Glutamatergic neuron (in vitro differentiated cells): ENCODE measurements at places on chromosomes 7 and 10. TPM values are rescaled to one million over a fixed set of nuclear protein-coding genes. Genes with fewer than 3 reads are reported as not detected.
A peak's percentile ranks its signal among the peaks of the same experiment; 100 is the strongest.

GRCh38 chr7:101294039-101294831, 27.4 kb downstream of the IFT22 start:
- no peak for DNase-seq

GRCh38 chr10:86439544-86439943, 72.9 kb upstream of the GRID1 start:
- no peak for DNase-seq

Gene FAM25C
- total RNA-seq, result not detected

Gene STOX1
- total RNA-seq, result 0.47 TPM

Gene FEZF1
- total RNA-seq, result 12.7 TPM

Gene RHOBTB1
- 14.4 TPM for total RNA-seq

Gene SPDYE2
- total RNA-seq, result not detected

DNA sequence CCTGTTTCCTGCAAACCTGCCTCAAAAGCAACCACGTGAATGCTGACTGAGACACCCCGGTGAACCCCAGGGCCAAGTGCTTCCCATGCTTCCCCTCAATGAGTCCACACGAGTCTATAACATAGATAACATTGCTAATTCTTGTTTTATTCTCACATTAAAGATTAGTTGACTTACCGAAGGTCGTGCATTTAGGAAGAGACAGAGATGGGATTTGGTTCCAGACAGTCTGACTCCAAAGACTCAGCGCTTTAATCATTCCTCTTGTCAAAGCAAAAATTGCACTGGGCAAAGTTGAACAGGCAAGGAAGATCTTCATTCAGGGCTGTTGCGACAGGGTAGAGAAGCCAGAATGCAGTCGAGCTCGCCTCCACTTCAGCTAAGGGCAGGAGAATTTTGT, 435.6 kb upstream of the C7orf33 start:
- no peak for DNase-seq

GRCh38 chr7:101134399-101134980, 7.6 kb downstream of the SERPINE1 start:
- no peak for DNase-seq

Gene CUBN
- total RNA-seq, result 0.32 TPM

Gene IRF5
- not detected for total RNA-seq

Gene CCDC3
- 13.8 TPM for total RNA-seq

Gene KIF11
- 7.2 TPM for total RNA-seq

Gene GTPBP10
- total RNA-seq, result 18.7 TPM

GRCh38 chr10:42992957-42993390, 83.9 kb upstream of the RET start:
- DNase-seq, result no peak

GRCh38 chr10:77692782-77693181, 55.2 kb upstream of the KCNMA1 start:
- DNase-seq, result no peak

GRCh38 chr7:14837216-14837615, 65.3 kb downstream of the DGKB start:
- no peak for DNase-seq

DNA sequence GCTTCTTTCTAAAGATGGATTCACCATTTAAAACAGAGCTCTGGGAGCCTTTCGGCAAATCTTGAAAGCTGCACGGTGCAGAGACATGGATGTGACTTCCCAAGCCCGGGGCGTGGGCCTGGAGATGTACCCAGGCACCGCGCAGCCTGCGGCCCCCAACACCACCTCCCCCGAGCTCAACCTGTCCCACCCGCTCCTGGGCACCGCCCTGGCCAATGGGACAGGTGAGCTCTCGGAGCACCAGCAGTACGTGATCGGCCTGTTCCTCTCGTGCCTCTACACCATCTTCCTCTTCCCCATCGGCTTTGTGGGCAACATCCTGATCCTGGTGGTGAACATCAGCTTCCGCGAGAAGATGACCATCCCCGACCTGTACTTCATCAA, 3.7 kb downstream of the GPER1 start:
- no peak for DNase-seq

Gene CRTAC1
- total RNA-seq, result 2.5 TPM

GRCh38 chr10:43202224-43202656, 64.0 kb downstream of the CSGALNACT2 start:
- DNase-seq, result peak; percentile 69

DNA sequence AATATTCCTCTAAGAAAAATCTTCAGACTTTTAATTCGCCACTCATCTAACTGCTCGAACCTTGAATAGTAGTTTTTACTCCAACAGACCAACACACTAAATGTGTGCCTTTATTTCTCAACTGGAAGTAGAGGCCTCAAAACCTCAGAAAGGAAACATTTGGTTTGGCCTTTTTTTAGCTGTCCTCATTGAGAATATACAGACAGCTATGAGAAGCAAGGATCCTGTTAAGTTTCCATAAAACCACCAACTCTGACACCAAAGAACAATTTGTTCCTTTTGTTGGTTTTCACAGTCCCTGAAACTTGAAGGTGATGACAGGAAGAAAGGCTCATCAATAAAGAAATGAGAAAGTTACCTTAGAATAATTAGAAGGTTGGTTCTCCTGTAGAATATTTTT, 199.2 kb upstream of the MEOX2 start:
- no peak for DNase-seq

Gene RSPH10B2
- total RNA-seq, result 1.0 TPM

- DNase-seq, result no peak
Measured at GRCh38 chr7:36955456-36956129, 231.3 kb upstream of the AOAH start.

Gene SYT15
- 2.5 TPM for total RNA-seq

Gene CDC14C
- total RNA-seq, result not detected

Gene RASA4B
- 40.1 TPM for total RNA-seq

GRCh38 chr7:139490130-139490529, 6.7 kb upstream of the KLRG2 start:
- no peak for DNase-seq

- no peak for DNase-seq
Measured at GRCh38 chr10:78609976-78610375, 458.8 kb upstream of the ZMIZ1 start.

DNA sequence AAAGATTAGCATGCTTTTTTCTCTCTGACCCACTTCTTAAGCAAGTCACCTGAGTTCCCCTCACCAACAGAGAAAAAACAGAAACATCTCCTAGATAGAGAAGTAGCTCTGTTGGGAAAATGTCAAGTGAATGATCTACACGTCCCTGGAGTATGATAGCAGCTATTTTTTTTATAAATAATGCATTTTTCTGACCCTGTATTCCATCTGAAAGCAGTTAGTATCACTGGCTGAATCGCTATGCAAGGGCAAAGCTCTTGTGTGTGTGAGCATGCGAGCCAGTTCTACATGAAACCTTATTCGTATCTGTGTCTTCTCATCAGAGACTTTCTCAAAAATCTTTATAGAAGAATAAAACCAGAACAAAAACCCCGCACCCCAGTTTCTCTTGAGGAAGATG, 8.2 kb downstream of the ANKMY2 start:
- DNase-seq, result no peak

GRCh38 chr7:16589881-16590280, 55.7 kb downstream of the ANKMY2 start:
- DNase-seq, result no peak

Gene BEND7
- 3.1 TPM for total RNA-seq

DNA sequence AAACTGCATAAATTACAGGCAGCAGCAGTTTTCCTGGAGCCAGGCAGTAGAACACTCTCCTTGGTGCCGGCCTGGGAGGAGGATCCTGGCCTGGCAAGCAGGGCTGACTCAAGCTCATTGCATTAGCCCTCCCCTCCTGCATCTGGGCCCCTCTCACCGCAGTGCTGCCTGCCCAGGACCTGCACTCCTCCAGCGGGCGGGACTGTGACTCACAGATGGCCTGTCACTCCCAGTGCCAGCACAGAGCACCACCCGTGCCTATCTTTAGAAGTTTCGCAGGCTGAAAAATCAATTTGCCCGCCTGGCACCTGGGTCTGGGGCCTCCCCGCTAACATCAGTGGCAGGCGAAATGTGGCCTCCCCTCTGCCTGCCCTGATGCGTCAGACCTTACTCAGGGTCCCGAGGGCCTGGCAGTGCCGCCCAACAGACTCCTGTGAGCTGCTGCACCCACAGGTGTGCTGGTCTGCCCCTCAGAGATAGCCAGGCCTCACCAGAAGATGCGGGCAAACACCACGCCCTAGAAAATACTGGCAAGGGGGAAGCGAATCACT, 123.8 kb downstream of the KCNMA1 start:
- DNase-seq, result peak; percentile 51

Gene NPSR1
- total RNA-seq, result not detected

DNA sequence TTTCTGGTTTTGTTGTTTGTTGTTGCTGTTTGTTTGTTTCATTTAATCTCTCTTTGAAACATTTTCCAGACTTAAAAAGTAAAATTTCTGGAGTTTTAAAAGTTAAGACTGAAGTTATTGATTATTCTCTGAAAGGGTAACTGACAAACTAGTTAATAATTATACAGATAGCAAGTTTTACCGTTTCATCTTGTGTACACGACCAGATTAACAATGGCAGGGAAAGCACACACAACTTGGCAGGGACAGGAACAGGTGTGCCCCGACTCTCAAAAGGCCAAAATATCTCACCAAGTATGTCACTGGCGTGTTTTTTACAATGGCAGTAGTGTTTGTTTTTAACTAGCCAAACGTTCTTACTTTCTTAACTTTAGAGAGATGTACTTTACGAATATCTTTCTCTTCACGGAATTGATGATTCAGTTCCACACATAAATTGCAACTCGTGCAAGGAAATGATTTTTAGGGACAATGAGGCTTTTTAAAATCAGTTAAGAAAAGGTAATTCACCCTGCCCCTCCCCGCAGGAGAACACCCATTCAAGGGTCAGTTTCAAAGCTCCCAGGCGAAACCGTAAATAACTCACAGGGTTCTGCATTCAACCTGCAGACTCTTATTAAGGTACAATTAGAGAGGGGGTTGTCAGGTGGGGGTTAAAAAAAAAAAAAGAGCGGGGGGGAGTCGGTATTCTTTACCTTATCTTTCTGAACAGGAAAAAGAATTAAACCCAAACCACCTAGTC, 3.5 kb downstream of the CTBP2 start:
- no peak for DNase-seq
